ENCODE measurements at places on chromosomes 1 and 21. TPM values are rescaled to one million over a fixed set of nuclear protein-coding genes. Genes with fewer than 3 reads are reported as not detected.

- no peak for DNase-seq
Measured at GRCh38 chr1:171286032-171286705, 27.8 kb upstream of the FMO4 start.

PM20D1 gene
- total RNA-seq, result not detected

DNA sequence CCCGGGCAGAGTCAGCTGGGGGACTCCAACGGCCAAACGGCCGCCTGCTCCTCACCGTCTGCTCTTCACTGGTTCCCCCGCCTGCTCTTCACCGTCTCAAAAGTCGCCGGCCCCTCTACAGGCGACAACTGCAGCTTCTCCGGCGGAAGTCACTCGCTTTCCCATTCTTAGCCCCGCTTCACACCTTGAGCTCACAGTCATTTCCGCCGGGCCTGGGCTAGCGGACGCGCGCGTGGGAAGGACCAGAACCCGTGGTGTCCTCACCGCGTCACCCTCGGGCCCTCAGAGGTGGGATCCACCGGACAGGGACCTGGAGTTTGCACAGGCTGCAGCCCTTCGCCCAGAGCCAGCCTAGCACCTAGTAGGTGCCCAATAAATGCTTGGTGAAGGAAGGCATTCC is 27.9 kb upstream of the HJV start:
- DNase-seq, result no peak

GRCh38 chr1:174742805-174743653 is 256.7 kb upstream of the CACYBP start:
- DNase-seq, result no peak

DNA sequence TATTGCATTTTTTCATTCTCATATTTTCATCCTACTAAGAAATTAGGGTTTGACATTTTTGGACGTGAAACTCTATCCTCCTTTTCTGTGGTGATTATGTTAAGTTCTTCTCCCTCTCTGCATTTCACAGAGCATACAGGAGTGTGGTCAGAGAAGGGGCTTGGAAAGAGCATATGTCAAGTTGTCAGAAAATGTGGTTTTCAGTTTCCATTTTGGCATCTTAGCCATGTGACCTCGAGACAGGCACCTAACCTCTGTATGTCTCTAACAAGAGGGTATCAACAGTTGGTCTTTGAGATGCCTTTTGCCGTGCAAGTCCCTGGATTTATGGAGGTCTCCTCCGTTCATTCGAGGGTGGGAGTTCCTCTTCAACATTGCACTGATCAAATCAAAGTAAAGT is 140.7 kb downstream of the CYYR1 start:
- no peak for DNase-seq

- DNase-seq, result no peak
Measured at GRCh38 chr21:36705679-36706481, 7.0 kb downstream of the SIM2 start.

NR1I3 gene
- total RNA-seq, result not detected

DNA sequence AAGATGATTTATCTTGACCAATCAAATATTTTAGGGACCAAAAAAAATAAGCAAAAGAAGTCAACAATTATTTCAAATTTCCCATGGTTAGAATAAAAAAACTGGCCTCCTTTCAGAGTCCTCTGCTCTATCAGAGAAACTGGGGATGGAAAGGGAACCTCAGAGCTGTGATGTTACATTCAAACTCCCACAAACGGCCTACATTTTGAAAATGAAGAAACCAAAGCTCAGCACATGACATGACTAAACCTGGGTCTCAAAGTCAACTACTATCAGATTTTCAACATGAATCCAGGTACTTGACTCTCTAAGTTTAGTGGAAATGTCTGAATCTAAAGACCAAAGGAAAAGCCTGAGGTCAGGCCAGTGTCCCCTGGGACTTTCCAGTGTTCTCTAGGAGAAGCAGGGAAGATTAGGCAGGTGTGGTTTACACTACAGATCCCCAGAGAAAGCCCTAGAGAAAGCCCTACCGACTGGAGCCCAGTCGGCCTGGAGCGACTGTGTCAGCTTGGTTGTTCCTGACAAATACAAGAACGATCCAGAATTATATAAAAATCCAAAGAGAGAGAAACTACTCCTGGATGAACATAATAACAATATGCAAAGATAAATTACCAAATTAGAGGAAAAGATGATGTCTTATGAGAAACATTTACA is 24.8 kb downstream of the JAK1 start:
- no peak for DNase-seq

GRCh38 chr1:67608661-67609576 is 76.1 kb upstream of the GADD45A start:
- DNase-seq, result no peak

OXCT2 gene
- 7.4 TPM for total RNA-seq

Data from Peyer's patch (tissue), 4 donors.